ENCODE measurements at places on chromosomes 16 and 17.

GRCh38 chr17:43517161-43517560, 29.0 kb downstream of the ETV4 start:
- no peak for DNase-seq

DNA sequence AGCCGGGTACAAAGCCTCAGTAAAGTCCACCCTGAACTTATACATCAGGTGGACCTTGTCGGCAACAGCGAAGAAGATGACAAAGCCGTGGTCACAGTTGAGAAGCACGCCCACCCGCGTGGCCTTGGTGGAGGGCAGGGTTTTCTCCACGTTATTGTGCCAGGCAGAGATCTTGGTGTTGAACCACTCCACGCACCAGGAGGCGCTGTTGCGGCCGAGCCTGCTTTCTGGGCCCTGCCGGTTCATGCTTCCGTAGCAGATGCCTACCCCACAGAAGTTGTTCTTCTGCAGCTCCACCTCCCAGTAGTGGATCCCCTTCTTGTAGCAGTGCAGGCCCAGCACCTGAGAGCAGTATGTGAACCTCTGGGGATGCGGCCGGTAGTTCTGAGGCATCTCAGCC, 22.1 kb downstream of the TRIM25 start:
- DNase-seq: peak; percentile 37

DNA sequence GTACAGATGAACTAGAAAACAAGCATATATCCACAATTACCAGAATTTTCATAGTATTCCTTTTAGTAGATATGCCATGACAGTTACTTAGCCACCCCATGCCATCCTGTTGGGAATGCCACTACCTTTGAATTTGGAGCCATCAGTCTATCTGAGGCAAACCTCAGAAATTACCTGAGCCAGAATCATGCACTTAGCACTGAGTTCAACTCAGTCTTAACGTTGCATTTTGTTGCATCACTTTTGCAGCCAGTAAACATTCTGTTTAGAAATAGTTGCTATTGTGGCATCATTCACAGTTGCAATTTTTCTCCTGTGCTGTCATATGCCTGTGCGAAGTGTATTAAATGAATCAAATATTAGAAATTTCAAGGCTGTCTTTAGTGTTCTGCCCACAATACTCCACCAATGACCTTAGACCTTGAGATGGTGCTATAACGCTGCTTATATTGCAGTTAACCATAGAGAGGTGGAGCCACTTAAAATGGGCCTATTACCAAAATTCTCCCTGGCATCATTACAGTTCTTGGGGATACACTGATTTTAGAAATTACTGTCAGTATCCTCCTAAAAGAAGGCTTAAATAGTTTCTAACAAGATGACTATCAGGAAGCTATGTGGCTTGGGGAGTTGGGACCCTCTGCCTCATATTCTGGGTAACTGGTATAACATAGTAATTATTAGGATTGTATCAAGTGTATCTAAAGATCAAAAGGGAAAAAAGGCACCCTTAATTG, 11.1 kb downstream of the PTRH2 start:
- no peak for DNase-seq

DNA sequence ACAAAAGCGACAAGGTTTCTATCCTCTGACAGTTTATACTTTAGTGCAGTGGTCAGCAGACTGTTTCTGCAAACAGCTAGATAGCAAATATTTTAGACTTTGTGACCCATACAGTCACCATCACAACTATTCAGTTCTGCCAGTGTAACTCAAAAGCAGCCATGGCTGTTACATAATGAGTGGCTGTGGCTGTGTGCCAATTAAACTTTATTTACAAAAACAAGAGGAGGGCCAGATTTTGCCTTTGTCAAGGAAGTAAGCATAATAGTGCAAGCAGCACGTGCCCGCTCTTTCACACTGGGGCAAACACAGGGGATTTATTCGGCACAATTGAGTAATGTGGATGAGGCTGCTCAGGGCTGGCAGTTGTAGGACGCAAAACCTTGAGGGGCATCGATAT, 551.5 kb downstream of the MAF start:
- no peak for DNase-seq

DNA sequence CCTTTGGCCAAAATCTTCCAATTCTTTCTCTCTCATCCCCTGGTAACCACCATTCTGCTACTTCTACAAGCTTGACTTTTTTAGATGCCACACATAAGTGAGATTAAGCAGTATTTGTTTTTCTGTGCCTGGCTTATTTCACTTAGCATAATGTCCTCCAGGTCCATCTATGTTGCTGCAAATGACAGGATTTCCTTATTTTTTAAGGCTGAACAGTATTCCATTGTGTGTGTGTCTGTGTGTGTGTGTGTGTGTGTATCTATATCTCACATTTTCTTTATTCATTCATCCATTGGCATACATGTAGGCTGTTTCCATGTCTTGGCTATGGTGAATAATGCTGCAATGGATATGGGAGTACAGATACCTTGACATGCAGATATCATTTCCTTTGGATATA, 6.1 kb downstream of the ACACA start:
- DNase-seq: no peak

- DNase-seq: no peak
These were observed 2.5 kb downstream of the ADPRM start for GRCh38 chr17:10699856-10700255.

DNA sequence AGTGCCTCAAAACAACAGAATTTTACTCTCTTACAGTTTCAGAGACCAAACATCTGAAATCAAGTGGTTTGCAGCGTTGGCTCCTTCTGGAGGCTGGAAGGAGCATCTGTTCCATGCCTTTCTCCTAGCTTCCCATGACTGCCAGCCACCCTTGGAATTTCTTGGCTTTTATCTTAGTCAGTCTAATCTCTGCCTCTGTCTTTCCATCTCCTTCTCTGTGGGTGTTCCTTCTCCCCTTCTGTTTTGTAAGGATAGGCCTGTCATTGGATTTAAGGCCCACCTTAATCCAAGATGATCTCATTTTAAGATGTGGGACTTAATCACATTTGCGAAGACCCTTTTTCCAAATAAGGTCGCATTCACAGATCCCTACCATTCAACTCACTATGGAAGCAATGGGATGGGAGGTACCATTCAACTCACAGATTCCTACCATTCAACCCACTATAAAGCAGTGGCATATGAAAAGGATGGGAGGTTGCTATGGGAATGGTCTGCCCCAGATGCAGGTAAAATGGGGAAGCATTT, 321.8 kb downstream of the WWOX start:
- no peak for DNase-seq

GRCh38 chr16:77977339-77977738, 45.0 kb upstream of the CLEC3A start:
- no peak for DNase-seq

GRCh38 chr16:63983401-63983800, 1138.5 kb downstream of the CDH11 start:
- DNase-seq: no peak

DNA sequence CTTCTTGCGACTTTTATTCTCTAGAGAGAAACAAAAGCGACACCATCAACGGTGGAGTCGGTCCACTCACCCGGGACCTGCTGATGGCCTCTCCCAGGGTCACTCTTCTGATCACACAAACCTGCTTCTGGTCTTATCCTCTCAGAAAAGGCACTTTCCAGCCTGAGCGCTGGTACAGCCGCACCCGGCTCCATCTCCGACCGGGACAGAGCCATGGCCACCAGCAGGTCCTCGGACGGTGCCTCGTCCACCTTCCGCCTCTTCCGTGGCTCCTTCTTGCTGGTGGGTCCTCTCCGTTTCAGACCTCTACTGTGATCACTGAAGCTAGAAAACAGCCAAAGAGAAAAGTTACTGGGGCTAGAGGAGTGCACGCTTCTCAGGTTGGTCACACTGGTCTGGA, 13.7 kb downstream of the SLX4 start:
- DNase-seq: no peak

GRCh38 chr16:84371553-84371865, 3.2 kb downstream of the ATP2C2 start:
- DNase-seq: no peak

DNA sequence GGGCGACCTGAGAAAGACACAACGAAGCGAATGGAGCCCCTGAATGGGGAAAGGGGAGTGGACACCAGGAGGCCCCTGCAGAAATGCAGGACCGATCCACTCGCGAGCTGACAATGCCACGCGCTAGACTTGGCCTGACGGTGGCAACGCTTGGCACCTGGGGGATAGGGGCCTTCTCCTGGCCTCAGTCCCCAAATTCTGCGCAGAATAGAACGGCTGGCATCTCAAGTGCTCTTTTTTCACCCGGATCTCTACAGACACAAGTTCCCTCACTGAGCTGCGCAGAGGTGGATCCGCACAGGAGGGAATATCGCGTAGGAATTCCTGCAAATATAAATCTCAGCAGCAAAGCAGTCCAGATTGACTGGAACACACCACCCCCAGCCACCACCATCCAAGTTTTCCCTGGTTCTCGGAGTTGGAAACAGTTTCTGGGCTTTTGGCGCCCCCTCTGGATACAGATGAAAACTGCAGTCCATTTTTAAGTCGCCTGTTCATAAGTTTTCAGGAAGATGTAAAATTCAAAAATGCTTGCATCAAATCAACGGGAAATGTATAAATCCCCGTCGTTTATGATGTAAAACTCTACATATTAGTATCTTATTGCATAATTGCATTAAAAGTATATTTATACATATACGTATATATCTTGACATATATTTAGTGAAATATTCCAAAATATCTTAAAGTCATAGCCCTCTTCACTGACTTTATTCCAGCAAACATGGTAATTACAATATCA, 2.3 kb upstream of the SOX9 start:
- no peak for DNase-seq

DNA sequence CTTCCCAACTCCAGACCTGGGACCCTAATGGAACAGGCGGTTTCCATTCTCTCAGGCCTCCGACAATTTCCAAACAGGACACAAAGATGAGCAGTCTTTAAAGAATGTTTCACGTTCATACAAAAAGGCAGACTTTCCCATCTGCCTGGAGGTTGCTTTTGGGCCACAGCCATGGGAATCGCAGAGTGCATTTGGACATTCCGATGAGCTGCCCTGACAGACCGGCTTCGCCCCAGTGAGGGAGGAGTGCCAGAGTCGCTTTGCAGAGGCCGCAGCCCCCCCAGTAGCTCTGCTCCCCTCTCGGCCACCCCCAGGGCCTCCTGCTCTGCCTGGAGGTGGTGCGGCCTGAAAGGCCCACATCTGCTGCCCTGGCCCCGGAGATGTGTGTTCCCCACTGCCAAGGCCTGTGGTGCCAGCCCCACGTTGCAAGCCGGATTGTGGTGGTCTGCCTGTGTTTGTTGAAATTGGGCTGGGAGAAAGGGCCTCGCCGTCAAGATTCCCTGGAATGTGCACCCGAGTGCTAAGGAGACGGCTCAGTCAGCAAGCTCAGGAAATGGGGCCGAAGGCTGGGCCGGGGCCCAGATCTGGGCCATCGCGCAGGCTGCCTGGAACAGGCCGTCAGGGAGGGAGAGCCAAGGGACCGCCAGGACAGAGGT, 89.8 kb downstream of the C16orf95 start:
- DNase-seq: no peak

- no peak for DNase-seq
These were observed 9.2 kb upstream of the PRKCB start for GRCh38 chr16:23826528-23827045.

DNA sequence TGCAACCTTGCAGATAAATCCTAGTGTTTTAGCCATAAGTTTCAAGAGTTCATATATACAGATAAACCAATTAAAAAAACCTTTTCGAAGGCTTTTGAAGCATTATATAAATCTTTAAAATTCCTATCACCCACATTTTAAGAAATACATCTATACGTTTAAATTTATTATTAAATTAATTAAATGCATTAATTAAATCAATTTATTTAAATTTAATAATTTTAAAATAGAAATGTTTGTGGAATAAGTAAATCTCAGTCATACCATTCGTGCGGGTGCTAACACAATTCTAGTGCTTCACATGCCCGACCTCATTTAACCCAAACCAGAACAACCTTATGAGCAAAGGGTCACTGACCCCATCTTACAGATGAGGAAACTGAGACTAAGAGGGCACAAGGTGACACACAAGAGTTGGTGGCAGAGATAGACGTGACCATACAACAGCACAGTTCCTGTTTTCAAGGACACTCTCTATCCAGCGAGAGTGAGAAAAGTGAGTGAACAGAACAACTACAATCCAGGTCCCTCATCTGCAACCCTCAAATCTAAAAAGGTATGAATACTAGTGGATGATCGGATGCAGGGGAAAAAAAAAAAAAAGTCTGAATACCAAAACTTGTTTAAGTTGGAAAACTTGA, 1.4 kb downstream of the NSMCE1 start:
- DNase-seq: no peak

GRCh38 chr17:69906306-69906705, 168.7 kb upstream of the KCNJ16 start:
- no peak for DNase-seq

DNA sequence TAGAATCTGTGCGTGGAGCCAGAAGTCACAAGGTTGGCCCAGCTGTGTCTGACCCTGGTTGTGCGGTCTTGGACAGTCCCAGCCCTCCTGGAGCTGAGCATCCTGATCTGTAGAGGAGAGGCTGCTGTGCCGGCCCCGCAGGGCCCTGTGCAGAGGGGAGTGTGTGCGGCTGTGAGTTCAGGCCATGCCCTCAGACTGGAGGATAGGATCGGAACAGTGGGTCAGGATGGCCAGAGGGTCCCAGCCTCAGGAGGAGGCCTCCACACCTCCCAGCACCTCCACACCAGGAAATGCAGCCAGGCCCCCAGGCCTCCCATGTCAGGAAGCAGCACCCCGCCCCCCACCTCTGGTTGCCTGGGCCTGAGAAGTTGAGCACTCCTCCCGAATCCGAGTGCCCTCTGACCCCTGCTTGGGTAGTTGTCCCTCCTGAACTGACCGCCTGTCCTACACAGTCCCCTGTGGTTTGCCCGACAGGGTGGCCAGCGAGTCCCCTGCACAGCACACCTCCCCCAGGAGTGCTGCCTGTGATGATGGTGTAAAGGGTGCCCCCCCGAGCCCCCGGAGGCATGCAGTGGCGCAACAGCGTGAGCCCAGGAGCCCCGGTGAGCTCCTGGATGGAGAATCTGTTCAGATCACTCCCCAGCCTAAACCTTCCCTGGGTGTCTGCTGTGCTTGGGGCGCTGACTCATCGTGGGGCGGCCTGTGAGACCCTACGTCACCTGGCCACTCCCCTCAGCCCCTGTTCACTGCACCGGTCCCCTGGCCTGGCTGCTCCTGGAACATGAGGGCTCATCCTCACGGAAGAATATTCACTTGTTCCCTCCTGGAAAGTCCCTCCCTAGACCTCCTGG, 285.2 kb downstream of the SEC14L1 start:
- peak; percentile 64 for DNase-seq

DNA sequence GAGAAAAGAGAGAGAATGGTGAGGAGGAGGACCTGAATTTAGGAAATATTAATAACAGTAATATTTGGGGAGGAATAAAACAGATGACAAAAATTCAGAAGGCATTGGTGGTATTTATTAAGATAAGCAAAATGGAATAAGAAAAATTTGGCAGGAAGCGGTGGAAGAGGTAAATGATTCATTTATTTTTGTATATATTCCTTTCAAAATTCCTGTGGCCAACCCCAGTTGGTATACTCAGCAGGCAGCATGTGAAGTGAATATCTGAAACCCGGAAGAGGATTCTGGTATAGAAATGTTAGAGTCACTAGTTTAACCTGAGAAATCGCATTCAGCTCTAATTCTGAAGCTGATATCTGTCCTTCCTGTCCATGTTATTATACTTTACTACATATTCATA, 792.0 kb downstream of the KCNJ2 start:
- DNase-seq: no peak

- DNase-seq: no peak
These were observed 3.3 kb upstream of the SLC25A10 start for GRCh38 chr17:81708739-81709185.

GRCh38 chr16:86665319-86665675, 86.9 kb downstream of the FOXL1 start:
- no peak for DNase-seq

All from stimulated activated CD4-positive, alpha-beta T cell treated with anti-CD3 and anti-CD28 coated beads, Interleukin-12 subunit alpha, Interleukin-12 subunit beta, amount 100 ng/mL, for 48 hours (primary cell).